ENCODE measurements at places on chromosomes 16 and 17.

DNA sequence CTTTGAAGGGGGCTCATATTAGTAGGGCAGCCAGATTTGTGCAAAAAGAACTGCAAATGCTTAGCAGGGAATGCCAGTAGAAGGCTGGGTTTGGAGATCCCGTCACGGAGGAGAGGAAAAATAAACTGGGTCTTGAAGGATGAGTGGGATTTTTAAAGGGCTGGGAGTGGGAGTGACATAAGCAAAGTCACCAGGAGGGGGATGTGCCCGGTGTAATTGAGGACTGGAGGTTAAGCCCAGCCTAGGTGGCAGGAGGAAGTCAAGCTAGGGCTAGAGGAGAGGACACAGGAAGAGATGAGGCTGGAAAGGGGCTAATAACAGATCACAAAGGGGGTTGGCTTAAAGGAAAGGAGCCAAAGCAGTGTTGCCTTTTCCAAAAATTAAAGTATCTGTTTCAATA lies 23.2 kb upstream of the LONP2 start:
- no peak for DNase-seq

DNA sequence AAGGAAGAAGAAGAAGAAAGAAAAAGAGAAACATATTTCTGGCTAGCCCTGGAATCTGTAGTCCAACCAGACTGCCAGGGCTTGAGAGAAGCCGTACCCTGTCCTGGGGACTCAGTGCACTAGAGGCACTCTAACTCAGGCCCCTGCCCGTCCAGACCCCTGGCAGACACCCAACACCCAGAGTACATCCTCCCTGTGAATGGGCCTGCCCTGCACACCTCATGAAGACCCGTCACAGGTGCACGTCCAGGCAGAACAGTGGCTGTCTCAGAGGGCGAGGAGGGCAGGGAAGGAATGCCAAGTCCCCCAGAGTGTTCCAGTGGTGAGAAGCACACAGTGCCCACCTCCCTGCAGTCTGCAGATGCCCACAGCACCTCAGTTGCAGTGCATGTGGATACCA lies 23.0 kb downstream of the MPG start:
- DNase-seq, result no peak

GRCh38 chr16:89646906-89647305 lies 10.6 kb downstream of the CHMP1A start:
- no peak for DNase-seq

- no peak for DNase-seq
Measured at GRCh38 chr17:75445296-75445695, 11.1 kb upstream of the TMEM94 start.

- no peak for DNase-seq
Measured at GRCh38 chr16:84370723-84371552, 2.6 kb downstream of the ATP2C2 start.

DNA sequence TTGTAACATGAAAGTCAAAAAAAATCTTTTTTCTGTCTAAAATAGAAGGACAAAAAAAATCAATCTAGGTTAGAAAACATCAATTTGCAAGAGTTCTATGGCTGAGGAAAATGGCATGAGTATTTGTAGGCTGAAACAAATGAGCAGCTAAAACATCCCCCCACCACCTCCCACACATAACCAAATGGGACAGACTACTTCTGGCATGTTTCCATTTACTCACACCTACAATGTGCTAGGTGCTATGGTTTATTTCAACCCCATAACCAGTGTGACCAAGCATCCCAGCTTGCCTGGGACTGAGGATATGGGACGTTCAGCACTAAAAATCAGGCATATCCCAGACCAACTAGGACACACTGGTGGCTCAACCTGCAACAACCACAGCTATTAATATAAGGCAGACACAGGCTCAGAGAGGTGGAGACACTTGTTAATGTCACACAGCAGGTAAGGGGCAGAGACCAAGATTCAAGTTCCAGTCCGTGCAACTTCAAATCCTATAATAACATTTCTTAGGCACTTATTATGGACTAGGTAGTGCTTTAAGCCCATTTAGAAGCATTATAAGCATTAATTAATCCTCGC lies 96.0 kb downstream of the XYLT1 start:
- no peak for DNase-seq

DNA sequence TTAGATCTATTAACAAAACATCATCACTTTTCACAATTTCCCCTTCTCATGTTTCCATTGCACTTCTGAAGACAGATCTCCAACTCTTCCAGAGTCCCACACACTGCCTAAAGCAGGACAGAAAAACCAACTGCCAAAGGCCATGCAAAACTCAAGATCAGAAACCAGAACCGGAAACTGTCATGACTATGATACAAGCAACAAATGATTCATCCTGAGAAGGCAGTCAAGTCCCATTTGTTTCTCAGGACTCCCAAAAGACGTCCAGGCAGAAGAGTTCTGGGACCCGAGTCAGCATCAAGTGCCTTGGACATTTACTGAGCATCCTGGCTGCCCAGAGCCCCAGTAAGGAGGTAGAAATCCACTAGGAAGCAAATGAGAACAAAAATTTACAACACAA lies 38.8 kb downstream of the ERN1 start:
- no peak for DNase-seq

DNA sequence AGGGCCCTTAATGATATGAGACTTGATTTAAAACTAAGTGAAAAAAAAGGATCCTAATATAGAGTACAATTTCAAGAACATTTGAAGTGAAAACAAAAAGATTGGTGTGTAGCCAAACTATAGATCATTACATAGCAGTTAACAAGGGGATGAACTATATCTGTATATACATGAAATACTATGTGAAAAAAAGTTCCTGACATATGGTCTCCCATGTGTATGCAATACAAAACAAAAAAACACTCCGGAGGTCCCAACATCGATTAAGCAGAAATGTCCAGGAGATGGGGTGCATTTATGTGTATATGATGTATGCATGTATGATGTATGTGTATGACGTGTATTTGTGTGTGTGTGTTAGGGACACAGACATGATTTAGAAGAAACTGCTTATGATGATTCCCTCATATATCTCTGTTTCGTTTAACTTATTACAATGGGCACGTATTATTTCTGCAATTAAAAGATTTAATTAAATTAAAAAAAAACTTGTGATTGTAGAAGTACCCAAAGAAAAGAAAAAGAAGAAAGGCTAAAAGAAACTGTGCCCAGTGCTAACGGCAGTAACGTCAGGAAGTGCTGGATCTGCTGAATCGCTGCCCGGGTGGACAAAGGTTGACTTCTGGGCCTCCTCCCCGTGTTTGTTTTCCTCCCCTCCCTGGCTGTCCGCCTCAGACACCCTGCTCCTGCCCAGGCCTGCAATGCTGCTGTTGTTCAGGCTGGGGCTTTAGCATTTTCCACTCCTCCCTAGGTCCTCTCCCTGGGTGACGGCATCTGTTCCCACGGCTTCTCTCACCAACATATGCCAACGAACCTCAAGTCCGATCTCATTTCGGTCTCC lies 36.9 kb downstream of the TBX4 start:
- no peak for DNase-seq

- no peak for DNase-seq
Measured at GRCh38 chr16:70250748-70251628, 752 bp downstream of the EXOSC6 start.

- no peak for DNase-seq
Measured at GRCh38 chr17:33494151-33494550, 201.1 kb upstream of the ASIC2 start.

All from central memory CD4-positive, alpha-beta T cell (primary cell).